Prostate gland (tissue), 2 donors: ENCODE measurements at places on chromosomes 2 and 18. TPM values are rescaled to one million over a fixed set of nuclear protein-coding genes. Genes with fewer than 3 reads are reported as not detected.
A peak's percentile ranks its signal among the peaks of the same experiment; 100 is the strongest.

The MC5R gene
- not detected for total RNA-seq

The GLI2 gene
- total RNA-seq, result 16.4 TPM

The IL1R2 gene
- 11.4 TPM for total RNA-seq

The MOGAT1 gene
- not detected for total RNA-seq

The SF3B1 gene
- 250 TPM for total RNA-seq

The DNAJC5G gene
- 16.1 TPM for total RNA-seq

The LDLRAD4 gene
- 107 TPM for total RNA-seq

The EMX1 gene
- total RNA-seq, result 9.8 TPM

The TSPYL6 gene
- not detected for total RNA-seq

The HOXD9 gene
- 5.9 TPM for total RNA-seq

The RNU2-63P gene
- not detected for total RNA-seq

The SEPTIN10 gene
- total RNA-seq, result 66.3 TPM

GRCh38 chr2:205290299-205290698, 392.0 kb upstream of the NRP2 start:
- no peaks in the 10 kb centered on the region for H3K27me3 ChIP-seq
- no peak overlapping the region for H3K4me3 ChIP-seq
- no peaks in the 10 kb centered on the region for H3K36me3 ChIP-seq
- no peak for DNase-seq

- H3K27me3 ChIP-seq, result no peaks in the 10 kb centered on the region
- H3K27ac ChIP-seq, result no peak overlapping the region
- no peak overlapping the region for H3K4me3 ChIP-seq
- no peaks in the 10 kb centered on the region for H3K36me3 ChIP-seq
Observed at GRCh38 chr2:83196225-83196624, 1262.9 kb downstream of the SUCLG1 start.

GRCh38 chr18:68694316-68694715, 20.6 kb downstream of the TMX3 start:
- no peak overlapping the region for H3K4me3 ChIP-seq
- H3K36me3 ChIP-seq, result no peaks in the 10 kb centered on the region
- no peaks in the 10 kb centered on the region for H3K27me3 ChIP-seq
- no peak for DNase-seq

DNA sequence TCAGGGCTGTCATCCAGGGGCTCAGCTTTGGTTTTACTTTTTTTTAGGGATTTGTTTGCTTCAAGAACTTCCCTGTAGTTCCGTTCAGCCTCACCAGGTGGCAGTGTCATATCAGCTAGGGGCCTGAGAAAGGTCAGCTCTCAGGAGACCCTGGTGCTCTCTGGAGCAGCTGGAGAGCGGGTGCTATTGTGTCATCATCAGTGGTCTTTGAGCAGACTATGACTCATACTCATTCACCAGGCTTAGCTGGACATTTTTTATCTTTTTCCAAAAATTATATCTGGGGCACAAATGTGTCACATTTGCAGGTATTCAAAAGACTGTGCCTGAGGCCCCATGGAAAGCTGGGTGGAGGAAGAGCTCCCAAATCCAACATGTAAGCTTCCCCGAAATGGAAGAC, 24.4 kb downstream of the ZNF892 start:
- no peak overlapping the region for H3K27ac ChIP-seq
- no peaks in the 10 kb centered on the region for H3K36me3 ChIP-seq
- peak; percentile 59 for DNase-seq
- H3K4me3 ChIP-seq, result no peak overlapping the region
- H3K27me3 ChIP-seq, result no peaks in the 10 kb centered on the region

DNA sequence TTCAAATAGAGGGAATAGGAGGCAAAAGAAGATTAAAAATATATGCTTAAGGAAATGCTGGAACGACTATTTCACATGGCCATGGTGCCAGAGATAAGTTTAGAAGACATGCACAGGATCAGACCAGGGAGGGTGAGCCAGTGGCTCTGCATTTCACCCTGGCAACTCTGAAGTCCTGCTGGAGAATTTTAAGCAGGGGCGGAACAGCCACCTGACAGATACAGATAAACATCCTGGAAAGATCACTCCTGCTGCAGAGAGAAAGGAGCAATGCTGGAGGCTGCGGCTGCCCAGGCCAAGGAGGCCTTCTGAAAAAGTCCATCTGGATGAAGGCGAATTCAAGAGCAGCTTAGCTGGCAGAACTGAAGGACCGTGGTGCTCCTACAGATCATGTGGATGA, 755.9 kb downstream of the RNF144A start:
- no peaks in the 10 kb centered on the region for H3K36me3 ChIP-seq
- no peaks in the 10 kb centered on the region for H3K4me1 ChIP-seq
- no peaks in the 10 kb centered on the region for H3K27me3 ChIP-seq
- H3K4me3 ChIP-seq, result no peak overlapping the region
- DNase-seq, result no peak

- H3K27me3 ChIP-seq, result no peaks in the 10 kb centered on the region
- no peaks in the 10 kb centered on the region for H3K36me3 ChIP-seq
- no peak overlapping the region for H3K4me3 ChIP-seq
- no peaks in the 10 kb centered on the region for H3K4me1 ChIP-seq
- DNase-seq, result no peak
Observed at GRCh38 chr2:8515864-8516533, 165.9 kb upstream of the ID2 start.

GRCh38 chr18:23247331-23247730, 112.0 kb downstream of the CABLES1 start:
- no peak for DNase-seq
- H3K27me3 ChIP-seq, result no peaks in the 10 kb centered on the region
- H3K36me3 ChIP-seq, result no peaks in the 10 kb centered on the region
- no peaks in the 10 kb centered on the region for H3K4me1 ChIP-seq
- no peak overlapping the region for H3K27ac ChIP-seq
- no peak overlapping the region for H3K4me3 ChIP-seq

- DNase-seq, result no peak
- no peaks in the 10 kb centered on the region for H3K36me3 ChIP-seq
- no peaks in the 10 kb centered on the region for H3K27me3 ChIP-seq
- H3K4me1 ChIP-seq, result no peaks in the 10 kb centered on the region
- H3K4me3 ChIP-seq, result no peak overlapping the region
- no peak overlapping the region for H3K27ac ChIP-seq
Observed at GRCh38 chr2:105907184-105907583, 162.5 kb downstream of the NCK2 start.

- no peak for DNase-seq
- peak overlapping the region; percentile 92 for H3K4me3 ChIP-seq
- H3K27me3 ChIP-seq, result no peaks in the 10 kb centered on the region
- peak overlapping the region; percentile 92 for H3K27ac ChIP-seq
- no peaks in the 10 kb centered on the region for H3K36me3 ChIP-seq
Observed at GRCh38 chr2:240586919-240587800, 626 bp downstream of the CAPN10 start.

- no peak overlapping the region for H3K4me3 ChIP-seq
- no peak overlapping the region for H3K27ac ChIP-seq
- H3K27me3 ChIP-seq, result no peaks in the 10 kb centered on the region
- DNase-seq, result no peak
Observed at GRCh38 chr18:13051950-13052349, 60.8 kb downstream of the CEP192 start.

DNA sequence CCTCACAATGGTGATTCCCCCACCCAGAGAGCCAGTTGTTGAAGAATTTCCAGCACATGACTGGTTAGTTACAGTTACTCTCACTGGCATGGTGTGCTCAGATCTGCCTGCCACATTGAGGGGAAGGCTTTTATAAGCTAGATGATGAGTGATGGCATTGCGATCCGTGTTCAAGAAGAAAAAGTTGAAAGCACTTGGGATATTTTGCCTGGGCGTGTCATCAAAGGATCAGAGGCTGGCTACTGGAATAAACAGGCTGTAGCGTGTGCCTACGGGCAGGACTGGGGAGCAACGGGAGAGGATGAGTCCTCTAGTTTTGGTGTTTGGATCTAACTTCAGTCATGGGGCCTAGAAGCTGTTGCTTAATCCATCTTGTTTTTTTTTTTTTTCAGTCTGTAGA, 175.0 kb downstream of the SETBP1 start:
- H3K4me1 ChIP-seq, result no peaks in the 10 kb centered on the region

DNA sequence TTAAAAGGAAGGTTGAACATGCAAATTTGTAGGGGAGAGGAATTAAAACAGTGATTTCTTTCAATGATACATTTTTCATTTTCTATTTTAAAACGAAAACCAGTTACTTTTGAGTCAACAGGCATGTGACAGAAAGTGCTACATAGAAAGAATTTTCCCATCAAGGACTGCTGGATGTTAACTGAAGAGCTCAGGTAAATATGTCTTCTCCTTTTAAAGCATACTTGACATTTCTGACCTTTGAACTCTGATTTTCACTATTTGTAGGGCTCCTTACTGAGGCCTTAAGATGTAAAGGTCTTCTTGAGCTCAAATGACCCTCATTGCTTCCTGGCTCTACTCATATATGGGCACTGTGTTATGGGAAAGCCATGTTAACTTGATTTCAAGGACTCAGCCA, 32.4 kb downstream of the FIGN start:
- no peak overlapping the region for H3K27ac ChIP-seq
- no peaks in the 10 kb centered on the region for H3K36me3 ChIP-seq
- H3K27me3 ChIP-seq, result no peaks in the 10 kb centered on the region
- no peak for DNase-seq
- no peaks in the 10 kb centered on the region for H3K4me1 ChIP-seq

DNA sequence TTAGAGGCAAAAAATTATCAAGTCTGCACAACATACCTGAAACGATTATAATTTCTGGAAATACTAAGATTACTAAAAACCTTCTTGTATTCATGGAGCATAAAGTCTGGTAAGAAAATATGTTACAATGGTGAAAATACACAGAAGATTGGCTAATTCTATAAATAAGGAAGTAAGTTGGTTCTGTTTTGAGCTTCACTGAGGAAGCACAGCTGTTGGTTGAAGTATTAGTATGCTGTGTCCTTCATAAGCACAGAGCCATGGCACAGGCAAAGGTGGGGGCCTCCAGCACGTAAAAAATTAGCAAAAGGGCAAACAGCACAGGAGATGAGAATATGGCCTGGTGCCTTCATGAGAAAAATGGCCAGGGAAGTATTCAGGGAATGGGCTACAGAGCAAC, 40.4 kb upstream of the ANKRD62 start:
- no peak overlapping the region for H3K27ac ChIP-seq
- no peaks in the 10 kb centered on the region for H3K36me3 ChIP-seq
- no peaks in the 10 kb centered on the region for H3K4me1 ChIP-seq
- H3K4me3 ChIP-seq, result no peak overlapping the region

- no peak overlapping the region for H3K27ac ChIP-seq
- H3K27me3 ChIP-seq, result no peaks in the 10 kb centered on the region
- no peak overlapping the region for H3K4me3 ChIP-seq
- H3K4me1 ChIP-seq, result no peaks in the 10 kb centered on the region
- DNase-seq, result no peak
- peaks cover 2% of the 10 kb centered on the region for H3K36me3 ChIP-seq
Observed at GRCh38 chr18:58392324-58393000, 236.4 kb downstream of the ALPK2 start.

- H3K4me1 ChIP-seq, result no peaks in the 10 kb centered on the region
- H3K27me3 ChIP-seq, result no peaks in the 10 kb centered on the region
- no peak overlapping the region for H3K4me3 ChIP-seq
- DNase-seq, result no peak
Observed at GRCh38 chr2:216942016-216942415, 82.2 kb upstream of the TNP1 start.

- H3K27me3 ChIP-seq, result peaks cover 3% of the 10 kb centered on the region
- DNase-seq, result no peak
- H3K27ac ChIP-seq, result no peak overlapping the region
- H3K4me3 ChIP-seq, result no peak overlapping the region
- H3K4me1 ChIP-seq, result no peaks in the 10 kb centered on the region
Observed at GRCh38 chr2:1910021-1910420, 165.7 kb upstream of the PXDN start.

- no peaks in the 10 kb centered on the region for H3K36me3 ChIP-seq
- H3K4me1 ChIP-seq, result no peaks in the 10 kb centered on the region
Observed at GRCh38 chr2:168955321-168955720, 54.2 kb downstream of the G6PC2 start.

GRCh38 chr18:9869715-9870430, 15.9 kb upstream of the TXNDC2 start:
- H3K36me3 ChIP-seq, result no peaks in the 10 kb centered on the region
- no peak for DNase-seq
- no peak overlapping the region for H3K4me3 ChIP-seq
- no peaks in the 10 kb centered on the region for H3K27me3 ChIP-seq

DNA sequence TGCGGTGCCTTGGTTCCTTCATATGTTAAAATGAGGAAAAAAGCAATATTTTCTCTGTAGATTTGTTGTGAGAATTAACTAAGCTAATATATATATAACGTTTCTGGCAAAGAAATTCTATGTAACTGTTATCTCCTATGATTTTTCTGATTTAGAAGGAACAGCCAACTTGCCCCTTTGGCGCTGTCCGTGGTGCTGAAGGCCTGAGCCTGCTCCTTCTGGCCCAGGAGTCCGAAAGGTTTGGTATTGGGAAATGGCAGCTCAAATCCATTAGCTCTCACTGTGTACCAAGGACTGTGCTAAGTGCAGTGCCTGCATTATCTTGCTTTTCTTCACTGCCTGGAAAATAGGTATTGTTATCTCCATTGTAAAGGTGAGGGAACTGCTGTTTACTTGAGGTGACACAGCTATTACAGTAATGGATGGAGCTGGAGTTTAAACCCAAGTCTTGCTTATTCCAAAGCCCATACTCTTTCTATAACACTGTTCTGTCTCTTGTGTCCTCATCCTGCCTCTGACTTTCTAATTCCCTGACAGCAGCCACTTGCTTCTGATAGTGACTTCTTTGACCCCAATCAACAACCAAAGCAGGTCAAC, 52.2 kb downstream of the C1QL2 start:
- no peak overlapping the region for H3K27ac ChIP-seq
- no peaks in the 10 kb centered on the region for H3K4me1 ChIP-seq
- no peak overlapping the region for H3K4me3 ChIP-seq
- no peaks in the 10 kb centered on the region for H3K36me3 ChIP-seq

GRCh38 chr18:77209587-77209986, 40.1 kb upstream of the GALR1 start:
- no peak for DNase-seq
- H3K4me1 ChIP-seq, result peaks cover 2% of the 10 kb centered on the region
- H3K36me3 ChIP-seq, result no peaks in the 10 kb centered on the region
- no peak overlapping the region for H3K27ac ChIP-seq
- H3K4me3 ChIP-seq, result no peak overlapping the region

GRCh38 chr18:39523281-39523680, 1957.7 kb upstream of the CELF4 start:
- no peak for DNase-seq
- no peaks in the 10 kb centered on the region for H3K27me3 ChIP-seq
- no peaks in the 10 kb centered on the region for H3K4me1 ChIP-seq
- no peaks in the 10 kb centered on the region for H3K36me3 ChIP-seq
- H3K4me3 ChIP-seq, result no peak overlapping the region

GRCh38 chr2:61470122-61470951, 550 bp downstream of the USP34 start:
- DNase-seq, result peak; percentile 90
- H3K27me3 ChIP-seq, result no peaks in the 10 kb centered on the region
- no peaks in the 10 kb centered on the region for H3K36me3 ChIP-seq
- H3K4me1 ChIP-seq, result no peaks in the 10 kb centered on the region
- peak overlapping the region; percentile 55 for H3K4me3 ChIP-seq
- peak overlapping the region; percentile 95 for H3K27ac ChIP-seq

GRCh38 chr2:191533693-191534180, 144.2 kb upstream of the NABP1 start:
- no peaks in the 10 kb centered on the region for H3K36me3 ChIP-seq
- no peaks in the 10 kb centered on the region for H3K27me3 ChIP-seq
- no peak overlapping the region for H3K4me3 ChIP-seq
- DNase-seq, result no peak
